SW 1271 (cell line): ENCODE measurements at places on chromosomes 13 and 19.

- DNase-seq = no peak
Measured at GRCh38 chr13:98052412-98052811, 90.5 kb upstream of the FARP1 start.

DNA sequence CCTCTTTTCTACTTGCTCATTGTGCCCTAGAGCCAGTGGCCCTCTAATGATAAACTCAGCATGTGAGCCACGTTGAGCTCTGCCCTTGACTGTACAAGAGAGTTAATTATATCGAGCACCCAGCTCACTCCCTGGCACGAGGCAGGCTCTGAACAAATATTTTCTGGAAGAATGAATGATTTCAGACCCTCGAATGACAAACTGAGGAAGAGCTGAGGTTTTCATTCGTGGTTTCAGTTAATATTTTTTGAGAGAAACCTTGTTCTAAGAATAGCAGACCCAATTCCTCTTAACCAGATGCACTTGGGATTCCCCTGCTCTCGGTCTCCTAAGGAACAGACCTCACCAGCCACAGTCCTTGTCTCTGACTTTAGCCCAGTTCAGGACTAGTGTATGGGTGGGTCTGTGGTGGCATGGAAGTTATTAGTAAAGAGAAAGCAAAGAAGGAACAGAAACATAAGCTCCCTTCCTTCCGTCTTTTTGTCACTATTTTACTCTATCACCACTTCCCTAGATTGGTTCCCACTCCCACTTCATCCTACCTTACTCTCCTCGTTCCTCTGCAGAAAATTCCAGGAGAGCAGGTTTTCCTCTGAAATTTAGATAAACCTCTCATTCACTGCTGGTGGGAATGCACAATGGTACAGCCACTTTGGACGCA is 22.1 kb upstream of the WDFY2 start:
- DNase-seq = no peak

- peak; percentile 9 for DNase-seq
Measured at GRCh38 chr13:110944121-110944967, 29.5 kb upstream of the ANKRD10 start.

DNA sequence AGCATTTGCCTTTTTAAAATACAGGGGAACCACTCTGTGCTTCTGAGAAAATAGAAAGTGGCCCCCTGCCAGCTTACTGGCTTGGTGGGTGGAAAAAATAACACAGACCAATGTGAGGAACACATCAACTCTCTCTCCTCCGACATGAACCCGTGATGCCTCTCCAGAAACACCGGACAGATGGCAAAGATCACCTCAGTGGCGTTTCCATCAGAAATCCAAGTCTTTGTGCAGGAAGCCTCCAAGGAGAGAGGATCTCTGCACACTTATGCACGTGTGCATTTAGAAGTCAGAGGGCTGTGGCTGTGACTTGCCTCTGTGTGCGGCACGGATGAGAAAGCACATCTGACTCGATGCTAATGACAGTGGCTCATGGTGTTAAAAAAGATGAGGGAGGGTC is 112.3 kb upstream of the KLF12 start:
- DNase-seq = no peak

- DNase-seq = no peak
Measured at GRCh38 chr19:2800506-2800905, 15.2 kb downstream of the THOP1 start.

DNA sequence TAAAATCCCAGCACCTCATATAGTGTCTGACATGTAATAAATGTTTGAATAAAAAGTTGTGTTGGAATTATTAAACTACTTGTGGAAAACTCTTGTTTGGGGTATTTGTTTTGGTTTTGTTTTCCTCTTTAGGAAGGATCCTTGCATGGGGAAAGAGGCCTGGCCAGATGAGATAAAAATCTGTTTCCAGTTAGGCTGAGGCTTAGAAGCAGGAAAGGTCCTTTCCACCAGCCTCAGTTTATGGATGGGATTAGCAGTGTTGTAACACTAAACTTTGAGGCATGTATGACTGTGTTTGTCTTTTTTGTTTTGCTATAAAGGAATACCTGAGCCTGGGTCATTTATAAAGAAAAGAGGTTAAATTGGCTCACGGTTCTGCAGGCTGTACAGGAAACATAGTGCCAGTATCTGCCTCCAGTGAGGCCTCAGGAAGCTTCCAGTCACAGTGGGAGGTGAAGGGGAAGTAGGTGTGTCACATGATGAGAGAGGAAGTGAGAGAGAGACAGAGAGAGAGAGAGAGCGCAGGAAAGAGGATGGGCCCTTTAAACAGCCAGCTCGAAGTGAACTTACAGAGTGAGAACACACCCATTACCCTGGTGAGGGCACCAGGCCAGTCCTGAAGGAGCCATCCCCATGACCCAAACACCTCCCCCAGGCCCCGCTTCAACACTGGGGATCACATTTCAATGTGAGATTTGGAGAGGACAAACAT is 21.6 kb downstream of the SPATA13 start:
- no peak for DNase-seq

DNA sequence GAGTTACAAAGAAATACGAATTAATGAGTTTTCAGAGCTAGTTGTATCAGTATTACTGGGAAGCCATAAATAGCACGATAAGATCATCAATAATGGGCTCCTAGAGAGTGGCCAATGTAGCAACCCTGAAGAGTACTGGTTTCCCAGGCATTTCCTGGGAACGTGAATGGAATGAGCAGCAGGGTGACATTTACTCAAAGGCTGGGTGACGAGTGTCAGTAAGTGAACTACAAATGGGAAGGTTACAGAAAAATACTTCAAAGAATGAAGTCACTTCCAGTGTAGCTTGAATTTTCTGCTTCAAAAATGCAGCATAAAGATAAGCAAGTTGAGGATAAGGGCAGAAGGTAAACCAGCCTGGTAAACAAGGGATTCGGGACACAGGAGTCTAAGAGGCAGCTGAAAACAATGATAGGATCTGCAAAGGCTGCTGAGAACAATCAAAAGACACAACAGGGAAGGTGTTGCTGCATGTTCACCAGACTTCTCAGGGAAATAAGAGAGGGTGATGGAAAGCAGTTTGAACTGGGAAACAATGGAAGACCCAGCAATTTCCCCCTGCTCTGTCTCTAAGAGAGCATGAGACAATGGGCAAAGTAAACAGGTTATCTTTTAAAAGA is 48.6 kb upstream of the POSTN start:
- no peak for DNase-seq

- no peak for DNase-seq
Measured at GRCh38 chr13:30181888-30182651, 125.3 kb downstream of the KATNAL1 start.

- DNase-seq = no peak
Measured at GRCh38 chr19:51600940-51601580, 29.1 kb downstream of the SIGLEC5 start.

- DNase-seq = no peak
Measured at GRCh38 chr19:1606138-1606651, 933 bp upstream of the UQCR11 start.

DNA sequence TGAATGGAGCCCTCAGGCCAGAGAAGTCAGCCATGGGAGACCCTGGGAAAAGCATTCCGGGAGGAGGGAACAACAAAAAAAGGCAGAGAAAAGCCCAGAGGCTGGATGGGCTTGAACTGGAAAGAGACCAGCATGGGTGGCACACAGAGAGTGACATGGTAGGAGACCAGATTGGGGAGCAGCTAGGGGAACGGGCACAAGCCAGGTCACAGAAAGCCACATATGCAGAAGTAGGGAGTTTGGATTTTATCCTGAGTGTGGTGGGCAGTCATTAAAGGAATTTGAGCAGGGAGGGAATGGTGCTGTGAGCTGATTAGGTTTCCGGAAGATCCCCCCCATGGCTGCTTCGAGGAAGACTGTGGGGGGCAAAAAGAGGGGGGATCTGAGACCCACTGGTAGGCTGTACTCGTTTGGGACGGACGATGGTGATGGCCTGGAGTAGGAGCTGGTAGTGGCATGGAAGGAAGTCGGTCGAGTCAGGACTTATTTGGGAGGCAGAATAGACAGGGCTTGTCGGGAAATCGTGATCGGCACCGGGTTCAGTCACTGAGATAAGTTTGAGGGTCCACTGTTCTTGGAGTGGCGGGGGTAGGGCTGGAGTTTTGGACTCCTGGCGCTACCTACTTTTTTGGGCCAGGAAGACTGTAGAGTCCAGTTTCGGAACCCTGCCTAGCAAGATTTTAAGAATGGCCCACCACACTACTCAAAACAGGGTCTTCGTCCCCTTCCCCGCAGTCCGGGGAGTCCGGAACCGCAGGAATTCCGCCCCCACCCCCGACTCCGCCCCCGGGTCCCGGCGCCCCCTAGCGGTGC is 949 bp downstream of the SERTAD1 start:
- DNase-seq = peak; percentile 36

GRCh38 chr13:112203614-112204013 is 136.7 kb downstream of the SOX1 start:
- no peak for DNase-seq

GRCh38 chr13:87130423-87130822 is 540.7 kb upstream of the SLITRK5 start:
- DNase-seq = no peak

DNA sequence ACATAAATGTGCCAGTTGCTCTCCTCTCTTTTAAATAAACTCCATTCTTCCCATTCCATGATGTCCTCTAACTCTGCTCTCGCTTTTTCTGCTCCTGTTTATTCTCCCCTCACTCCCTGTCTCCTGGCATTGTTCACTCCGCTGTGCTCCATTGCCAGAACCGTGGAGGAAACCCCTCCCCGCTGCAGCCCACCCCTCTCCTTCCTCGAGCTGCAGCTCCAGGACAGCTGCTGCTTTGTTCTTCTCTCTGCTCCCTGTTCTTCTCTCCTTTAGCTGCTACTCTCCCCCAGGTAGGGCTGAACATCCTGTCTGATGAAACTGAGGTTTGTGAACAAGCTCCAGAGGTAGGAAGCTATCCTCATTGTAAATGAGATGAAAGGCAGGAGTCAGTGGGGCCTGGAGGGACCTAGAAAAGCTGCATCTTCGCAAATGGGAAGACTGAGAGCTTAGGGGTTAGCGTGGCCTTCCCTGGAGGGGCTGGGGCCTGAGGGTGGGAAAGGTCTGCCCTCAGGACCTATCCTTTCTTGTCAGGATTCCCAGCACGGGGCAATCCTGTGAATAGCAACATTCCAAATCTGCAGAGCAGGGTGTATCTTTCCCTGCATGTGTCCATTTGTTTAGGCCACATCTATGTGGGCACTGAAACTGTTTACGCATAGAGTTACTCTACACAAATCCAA is 243.7 kb downstream of the DNAJC15 start:
- DNase-seq = no peak

GRCh38 chr13:43360171-43360570 is 336.8 kb downstream of the DNAJC15 start:
- DNase-seq = no peak

- DNase-seq = no peak
Measured at GRCh38 chr19:46409191-46409590, 4.2 kb downstream of the CCDC8 start.

DNA sequence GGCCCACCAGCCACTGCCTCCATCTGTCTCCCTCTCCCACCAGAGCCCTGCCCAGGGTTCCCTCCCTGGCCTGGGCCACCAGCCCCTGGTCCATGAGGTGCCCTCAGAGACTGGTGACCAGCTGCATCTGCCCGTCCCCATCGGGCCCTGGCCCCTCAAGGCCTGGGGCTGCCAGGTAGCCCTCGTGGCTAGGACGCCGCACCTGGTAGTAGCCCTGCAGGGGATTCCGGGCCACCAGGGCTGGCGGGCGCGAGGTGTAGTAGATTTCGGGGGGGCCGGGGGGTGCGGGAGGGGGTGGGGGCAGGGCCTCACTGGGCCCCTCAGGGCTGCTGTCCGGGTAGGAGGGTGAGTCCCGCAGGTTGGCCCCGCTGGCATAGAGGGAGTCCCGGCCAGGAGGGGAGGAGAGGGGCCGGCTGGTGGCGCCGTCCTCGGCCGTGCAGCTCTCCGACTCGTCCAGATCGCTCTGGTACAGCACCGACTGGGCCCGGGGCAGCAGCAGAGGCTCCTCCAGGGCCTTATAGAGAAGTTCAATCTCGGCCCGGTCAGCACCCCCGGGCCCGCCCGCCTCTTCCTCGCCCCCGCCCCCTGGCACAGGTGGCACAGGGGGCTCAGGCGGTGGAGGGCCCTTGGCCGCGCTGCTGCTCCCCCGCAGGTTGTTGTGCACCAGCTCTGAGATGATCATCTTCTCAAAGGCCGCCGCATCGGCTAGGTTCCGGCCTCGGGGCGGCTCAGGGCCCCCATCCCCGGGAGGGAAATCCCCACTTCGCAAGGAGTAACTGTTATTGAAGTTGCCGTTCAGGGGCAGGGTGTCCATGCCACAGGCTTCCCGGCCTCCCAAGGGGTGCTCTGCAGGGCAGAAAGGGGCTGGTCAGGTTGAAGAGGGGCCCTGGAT is 14.6 kb upstream of the ASF1B start:
- no peak for DNase-seq

GRCh38 chr19:33348301-33349010 is 25.1 kb upstream of the CEBPG start:
- DNase-seq = no peak

DNA sequence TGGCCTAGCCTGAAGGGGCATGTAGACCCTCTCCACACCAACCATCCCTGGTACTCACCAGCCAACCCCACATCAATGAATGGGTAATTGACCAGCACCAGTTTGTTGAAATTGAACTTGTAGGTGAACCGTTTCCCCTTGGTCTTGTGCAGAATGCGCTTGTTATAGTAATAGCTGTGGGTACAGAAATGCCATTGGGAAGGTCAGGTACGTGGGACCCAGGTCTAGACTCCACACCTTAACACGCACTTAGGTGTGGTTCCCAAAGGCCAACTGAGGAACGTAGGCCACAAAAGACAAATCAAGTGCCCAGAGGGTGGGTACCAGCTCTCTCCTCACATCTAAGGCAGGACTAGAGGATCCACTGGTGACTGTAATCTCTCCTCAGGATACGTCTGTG is 5.2 kb downstream of the ERF start:
- no peak for DNase-seq

DNA sequence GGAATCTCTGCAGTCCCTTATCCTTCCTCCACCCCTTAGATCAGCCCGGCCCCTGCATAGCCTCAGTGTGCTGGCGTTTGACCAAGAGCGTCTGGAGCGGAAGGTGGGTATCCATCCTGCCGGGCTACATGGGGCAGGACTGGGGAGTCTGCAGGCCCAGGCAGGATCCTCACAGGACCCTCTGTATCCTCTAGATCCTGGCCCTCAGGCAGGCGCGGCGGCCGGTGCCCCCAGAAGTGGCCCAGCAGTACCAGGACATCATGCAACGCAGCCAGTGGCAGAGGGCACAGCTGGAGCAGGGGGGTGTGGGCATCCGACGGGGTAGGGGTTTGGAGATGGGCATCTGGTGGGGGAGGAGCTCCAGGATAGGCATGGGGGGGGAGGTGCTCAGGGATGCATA is 8.9 kb downstream of the PODNL1 start:
- DNase-seq = no peak

DNA sequence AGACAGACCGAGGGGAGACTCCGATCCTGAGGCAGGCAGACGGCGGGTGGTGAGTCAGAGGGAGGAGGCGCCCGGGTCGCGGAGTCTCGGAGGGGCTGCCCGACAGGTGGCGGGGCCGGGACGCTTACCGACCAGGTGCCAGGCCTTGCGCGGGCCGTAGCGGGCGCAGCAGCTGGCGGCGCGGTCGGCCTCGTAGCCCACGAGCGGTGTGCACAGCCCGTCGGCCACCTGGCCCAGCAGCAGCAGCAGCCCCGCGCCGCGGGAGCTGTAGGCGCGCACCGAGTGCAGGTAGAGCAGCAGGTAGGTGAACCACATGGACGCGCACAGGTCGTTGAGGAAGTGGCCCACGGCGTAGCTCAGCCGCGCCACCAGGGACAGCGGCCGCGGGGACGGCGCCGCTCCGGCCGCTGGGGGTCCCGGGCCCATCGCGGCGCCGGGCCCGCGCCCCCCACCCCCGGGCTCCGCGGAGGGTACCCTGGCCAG is 367 bp downstream of the MFSD12 start:
- DNase-seq = peak; percentile 17

GRCh38 chr19:52600639-52601024 is 30.5 kb downstream of the ZNF701 start:
- DNase-seq = no peak
